Right kidney (tissue), 9 donors: ENCODE measurements at places on chromosomes 5 and 9.
A peak's percentile ranks its signal among the peaks of the same experiment; 100 is the strongest.

DNA sequence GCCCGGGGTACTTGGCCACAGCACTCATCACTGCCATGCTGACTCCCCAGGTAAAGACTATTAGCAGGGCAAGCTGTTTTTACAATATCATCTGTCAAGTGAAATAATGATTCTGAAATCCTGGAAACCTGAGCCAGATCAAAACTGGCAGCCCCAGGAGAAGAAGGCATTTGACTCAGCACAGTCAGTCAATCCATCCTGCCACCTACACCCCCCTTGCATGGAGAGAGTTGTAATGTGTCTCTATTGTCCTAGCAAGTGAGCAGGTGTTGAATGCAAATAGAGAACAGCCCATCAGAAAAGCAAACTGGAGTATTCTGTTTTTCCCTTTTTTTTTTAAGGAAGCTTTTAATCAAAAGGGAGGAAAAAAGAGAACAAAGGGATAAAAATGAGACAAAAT, 291.2 kb downstream of the BRINP1 start:
- DNase-seq: no peak

GRCh38 chr9:98701576-98701975, 7.2 kb downstream of the GABBR2 start:
- DNase-seq: no peak

DNA sequence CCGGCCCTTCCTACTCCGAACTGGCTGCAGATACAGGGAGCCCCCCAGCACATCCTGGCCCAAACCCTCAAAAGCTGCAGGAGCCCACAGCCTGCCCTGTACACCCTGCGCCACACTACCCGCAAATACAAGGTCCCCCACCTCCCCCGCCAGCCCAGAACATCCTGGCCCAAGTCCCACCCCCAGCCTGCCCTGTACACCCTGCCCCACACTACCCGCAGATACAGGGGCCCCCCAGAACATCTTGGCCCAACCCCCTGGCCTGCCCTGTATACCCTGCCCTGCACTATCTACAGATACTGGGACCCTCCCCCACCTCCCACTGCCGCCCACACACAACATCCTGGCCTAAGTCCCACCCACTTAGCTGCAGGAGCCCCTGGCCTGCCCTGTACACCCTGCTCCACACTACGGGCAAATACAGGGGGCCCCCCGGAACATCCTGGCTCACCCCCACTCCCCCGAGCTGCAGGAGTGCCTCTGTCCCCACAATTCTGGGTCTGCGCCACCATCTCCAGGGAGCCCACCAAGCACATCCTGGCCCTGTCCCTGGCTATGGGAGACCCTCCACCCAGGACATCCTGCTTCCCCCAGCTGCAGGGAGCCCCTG, 8.3 kb downstream of the LPCAT1 start:
- no peak for DNase-seq

DNA sequence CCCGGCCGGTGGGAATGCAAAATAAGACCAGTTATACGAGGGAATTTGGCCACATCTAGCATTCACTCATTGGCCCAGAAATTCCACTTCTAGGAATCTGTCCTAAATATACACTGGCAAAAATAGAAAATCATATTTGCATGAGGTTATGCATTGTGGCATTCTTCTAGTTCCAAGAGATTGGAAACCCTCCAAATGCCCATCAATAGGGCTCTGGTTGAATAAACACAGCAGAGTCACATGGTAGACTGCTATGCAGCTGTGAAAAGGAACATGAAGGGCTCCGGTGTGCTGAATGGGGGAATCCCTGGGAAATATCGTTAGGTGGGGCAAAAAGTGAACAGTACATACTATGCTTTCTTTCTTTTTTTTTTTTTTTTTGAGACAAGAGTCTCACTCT, 36.8 kb downstream of the PTGES start:
- DNase-seq: no peak

DNA sequence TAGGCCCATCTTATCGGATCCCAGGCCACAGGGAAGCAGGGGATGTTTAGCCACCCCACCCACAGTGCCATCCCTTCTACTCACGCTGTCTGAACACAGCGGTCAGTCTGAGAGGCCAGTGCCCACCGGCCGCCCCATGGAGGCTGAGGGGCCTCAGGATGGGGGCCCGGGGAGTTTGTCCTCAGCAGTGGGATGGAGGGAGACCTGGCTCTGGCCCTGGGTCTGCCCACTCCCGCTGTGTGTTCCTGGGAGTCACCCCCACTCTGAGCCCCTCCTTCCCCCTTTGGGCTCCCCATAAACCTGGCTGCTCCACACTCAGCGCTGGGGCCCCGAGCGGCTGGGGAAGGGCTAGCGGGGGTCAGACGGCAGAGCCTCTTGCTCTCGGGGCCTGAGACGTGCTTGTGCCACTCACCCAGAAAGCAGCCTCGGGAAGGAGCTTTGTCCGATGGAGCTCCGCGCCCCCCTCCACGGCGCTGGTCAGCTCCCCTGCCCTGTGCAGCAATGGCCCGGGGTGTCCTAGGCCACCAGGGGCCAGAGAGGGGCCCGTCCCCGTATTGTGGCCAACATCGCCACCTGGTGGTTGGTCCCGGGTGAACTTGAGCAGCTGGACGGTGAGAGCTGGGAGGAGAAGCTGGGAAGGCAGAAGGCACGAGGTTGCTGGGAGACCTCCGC, 10.9 kb upstream of the LAMC3 start:
- peak; percentile 63 for DNase-seq

GRCh38 chr5:111606194-111606593, 93.9 kb upstream of the STARD4 start:
- DNase-seq: no peak

GRCh38 chr5:172007175-172008110, 1.0 kb upstream of the FBXW11 start:
- no peak for DNase-seq

- no peak for DNase-seq
Observed at GRCh38 chr9:92122061-92122460, 6.8 kb upstream of the SPTLC1 start.

DNA sequence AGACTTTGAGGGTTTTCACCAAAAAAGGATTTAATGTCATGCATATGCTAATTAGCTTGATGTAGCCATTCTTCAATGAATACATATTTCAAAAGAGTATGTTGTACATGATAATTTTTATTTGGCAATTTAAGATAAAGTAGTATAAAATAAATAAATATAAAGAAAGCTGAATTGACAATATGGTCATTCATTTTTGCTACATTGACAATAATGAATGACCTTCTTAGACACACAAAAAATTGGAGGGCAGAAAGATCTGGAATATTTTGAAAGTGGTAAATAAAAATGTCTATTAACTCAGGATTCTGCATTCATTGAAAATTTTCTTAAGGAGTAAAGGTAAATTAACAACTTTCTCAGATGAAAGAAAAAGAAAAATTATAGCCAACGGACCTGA, 324.8 kb upstream of the FTMT start:
- no peak for DNase-seq

DNA sequence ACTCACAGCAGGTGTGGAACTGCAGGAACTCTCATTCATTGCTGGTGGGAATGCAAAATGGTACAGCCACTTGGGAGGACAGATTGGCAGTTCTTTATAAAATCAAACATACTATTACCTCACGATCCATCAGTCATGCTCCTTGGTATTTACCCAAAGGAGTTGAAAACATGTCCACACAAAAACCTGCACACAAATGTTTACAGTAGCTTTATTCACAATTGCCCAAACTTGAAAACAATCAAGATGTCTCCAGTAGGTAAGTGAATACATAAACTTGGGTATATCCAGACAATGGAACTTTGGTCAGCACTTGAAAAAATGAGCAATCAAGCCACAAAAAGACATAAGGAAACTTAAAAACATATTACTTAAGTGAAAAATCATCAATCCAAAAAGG, 215.5 kb downstream of the IRX1 start:
- no peak for DNase-seq

GRCh38 chr5:34669931-34670516, 13.9 kb downstream of the RAI14 start:
- DNase-seq: no peak

DNA sequence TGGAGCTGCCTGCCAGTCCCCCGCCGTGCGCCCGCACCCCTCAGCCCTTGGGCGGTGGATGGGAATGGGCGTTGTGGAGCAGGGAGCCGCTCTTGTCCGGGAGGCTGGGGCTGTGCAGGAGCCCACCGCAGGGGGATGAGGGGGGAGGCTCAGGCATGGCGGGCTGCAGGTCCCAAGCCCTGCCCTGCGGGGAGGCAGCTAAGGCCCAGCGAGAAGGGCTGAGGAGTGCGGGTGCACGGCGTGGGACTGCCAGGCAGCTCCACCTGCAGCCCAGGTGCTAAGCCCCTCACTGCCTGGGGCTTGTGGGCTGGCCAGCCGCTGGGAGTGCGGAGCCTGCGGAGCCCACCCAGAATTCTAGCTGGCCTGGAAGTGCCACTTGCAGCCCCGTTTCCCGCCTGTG, 991.7 kb upstream of the ARRDC3 start:
- DNase-seq: no peak

GRCh38 chr5:132464156-132464939, 26.2 kb downstream of the IRF1 start:
- no peak for DNase-seq

GRCh38 chr5:64576250-64576649, 70.4 kb downstream of the RGS7BP start:
- DNase-seq: no peak

GRCh38 chr5:76224898-76225297, 141.7 kb downstream of the SV2C start:
- no peak for DNase-seq

DNA sequence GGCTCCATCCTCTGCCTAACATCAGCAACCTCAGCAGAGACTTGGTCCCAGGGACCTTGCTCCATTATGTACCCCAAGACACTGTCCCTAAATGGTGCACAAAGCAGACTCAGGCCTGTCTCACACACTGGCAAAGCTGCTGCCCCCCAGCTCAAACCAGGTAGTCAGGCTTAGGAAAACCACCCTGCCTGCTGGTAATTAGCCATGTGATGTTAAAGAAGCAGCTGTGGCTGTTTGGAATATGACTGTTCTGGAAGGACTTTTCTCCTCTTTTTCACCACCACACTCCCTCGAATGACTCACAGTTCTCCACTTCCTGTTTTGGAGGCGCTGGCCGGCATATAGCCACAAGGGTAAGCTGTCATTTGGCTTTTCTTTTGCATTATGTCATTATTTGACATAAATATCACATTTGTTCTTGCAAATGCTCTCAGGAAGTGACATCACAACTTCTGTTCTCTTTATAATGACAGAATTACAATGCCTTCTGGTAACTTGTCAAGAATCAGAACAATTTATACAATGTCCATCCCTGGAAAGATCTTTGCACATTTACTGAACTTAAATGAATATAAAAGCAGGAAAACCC, 113.9 kb downstream of the SUSD1 start:
- no peak for DNase-seq

GRCh38 chr5:126015235-126016181, 407.7 kb upstream of the GRAMD2B start:
- DNase-seq: peak; percentile 50

DNA sequence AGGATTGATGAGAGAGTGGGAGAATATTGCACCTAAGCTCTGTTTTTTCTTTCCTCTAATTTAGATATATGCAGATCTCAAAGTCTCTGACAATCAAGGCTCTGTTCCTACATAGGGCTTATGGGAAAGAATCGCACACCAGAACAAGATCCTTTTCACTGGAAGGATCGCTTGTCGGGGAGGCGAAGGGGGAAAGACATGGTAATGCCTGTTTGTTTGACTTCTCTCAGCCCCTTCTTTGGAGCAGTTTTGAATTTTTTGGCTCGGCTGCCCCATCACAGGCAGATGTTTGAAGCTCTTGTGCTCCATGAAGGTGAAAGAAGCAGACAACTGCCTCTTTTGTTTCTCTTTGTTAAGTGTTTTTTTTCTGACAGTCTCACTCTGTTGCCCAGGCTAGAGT, 599.9 kb upstream of the ZNF608 start:
- DNase-seq: no peak

DNA sequence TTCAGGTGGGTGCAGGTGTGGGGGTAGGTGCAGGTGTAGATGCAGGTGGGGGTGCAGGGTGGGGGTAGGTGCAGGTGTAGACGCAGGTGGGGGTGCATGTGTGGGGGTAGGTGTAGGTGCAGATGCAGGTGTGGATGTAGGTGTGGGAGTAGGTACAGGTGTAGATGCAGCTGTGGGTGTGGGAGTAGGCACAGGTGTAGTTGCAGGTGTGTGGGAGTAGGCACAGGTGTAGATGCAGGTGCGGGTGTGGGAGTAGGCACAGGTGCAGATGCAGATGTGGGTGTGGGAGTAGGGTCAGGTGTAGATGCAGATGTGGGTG, 94.6 kb downstream of the PHF2 start:
- DNase-seq: no peak

GRCh38 chr9:125889476-125890419, 142.6 kb downstream of the PBX3 start:
- peak; percentile 73 for DNase-seq

GRCh38 chr5:146068977-146069779, 36.2 kb downstream of the PLAC8L1 start:
- DNase-seq: no peak

GRCh38 chr9:27042476-27042875, 37.0 kb upstream of the LRRC19 start:
- no peak for DNase-seq

- no peak for DNase-seq
Observed at GRCh38 chr9:89853931-89854330, 249.1 kb downstream of the GADD45G start.

DNA sequence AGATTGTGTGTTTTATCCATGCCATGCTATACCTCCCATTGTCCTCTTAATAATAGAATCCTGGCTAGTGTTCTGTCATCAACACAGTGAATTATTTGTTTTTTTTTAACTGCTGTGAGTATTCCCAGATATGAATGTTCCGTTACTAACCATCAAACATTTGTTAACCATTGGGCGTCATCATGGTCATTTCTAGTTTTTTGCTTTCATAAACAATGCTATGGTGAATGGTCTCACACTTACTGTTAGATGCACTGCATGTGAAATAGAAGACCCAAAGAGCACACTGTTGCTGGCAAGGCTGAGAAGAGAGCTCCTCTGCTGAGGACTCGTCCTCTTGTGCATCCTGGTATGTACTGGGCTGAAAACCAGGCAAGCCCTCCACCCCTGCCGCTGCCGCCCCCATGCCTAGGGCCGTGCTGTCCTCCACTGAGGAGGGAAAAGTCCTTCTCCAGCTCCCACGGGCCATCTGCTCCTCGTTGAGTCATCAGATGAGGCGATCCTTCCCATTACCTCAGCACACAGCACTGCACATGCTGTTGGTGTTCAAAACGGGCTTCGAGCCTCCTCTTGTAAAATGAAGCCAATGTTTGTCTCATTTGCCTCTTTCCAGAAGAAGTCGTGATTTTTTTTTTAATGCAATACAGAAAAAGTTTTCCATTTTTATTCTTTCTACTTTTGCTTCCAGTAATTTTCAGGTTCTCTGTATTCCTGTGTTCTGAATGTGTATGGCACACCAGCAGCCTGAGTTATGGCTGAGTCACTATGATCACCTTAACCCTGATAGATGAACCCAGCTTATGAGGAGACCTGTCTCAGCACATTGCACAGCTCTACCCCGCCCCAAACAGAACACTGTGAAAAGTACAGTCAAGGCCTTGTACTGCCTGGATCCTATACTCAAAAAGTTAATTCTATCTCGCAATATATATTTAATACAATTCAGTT, 219.0 kb downstream of the AOPEP start:
- DNase-seq: no peak

DNA sequence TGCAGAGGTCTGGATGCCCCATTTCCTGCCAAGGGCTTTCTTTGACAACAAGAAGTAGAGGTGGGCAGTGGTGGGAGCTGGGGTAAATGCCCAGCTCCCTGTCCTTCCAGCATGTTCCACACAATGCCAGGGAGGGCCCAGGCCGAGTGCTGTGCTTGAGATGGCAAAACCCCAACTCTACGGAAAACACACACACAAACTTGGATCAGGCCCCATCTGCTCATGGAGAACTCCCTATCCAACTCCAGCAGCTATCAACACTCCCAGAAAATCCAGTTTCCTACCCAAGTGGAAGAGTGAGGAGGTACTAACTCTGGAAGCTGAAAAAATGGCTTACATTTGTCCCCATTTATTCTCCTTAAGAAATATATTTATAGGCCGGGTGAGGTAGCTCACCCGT, 61.1 kb upstream of the FUBP3 start:
- no peak for DNase-seq
